ENCODE measurements at places on chromosomes 12 and 14. TPM values are rescaled to one million over a fixed set of nuclear protein-coding genes. Genes with fewer than 3 reads are reported as not detected.

The PHLDA1 gene
- 18.5 TPM for total RNA-seq

- no peak for DNase-seq
Observed at GRCh38 chr14:69695322-69696203, 71.4 kb upstream of the SRSF5 start.

The CELA1 gene
- total RNA-seq: not detected

GRCh38 chr14:21494902-21495762, 16.0 kb downstream of the METTL3 start:
- DNase-seq: no peak

DNA sequence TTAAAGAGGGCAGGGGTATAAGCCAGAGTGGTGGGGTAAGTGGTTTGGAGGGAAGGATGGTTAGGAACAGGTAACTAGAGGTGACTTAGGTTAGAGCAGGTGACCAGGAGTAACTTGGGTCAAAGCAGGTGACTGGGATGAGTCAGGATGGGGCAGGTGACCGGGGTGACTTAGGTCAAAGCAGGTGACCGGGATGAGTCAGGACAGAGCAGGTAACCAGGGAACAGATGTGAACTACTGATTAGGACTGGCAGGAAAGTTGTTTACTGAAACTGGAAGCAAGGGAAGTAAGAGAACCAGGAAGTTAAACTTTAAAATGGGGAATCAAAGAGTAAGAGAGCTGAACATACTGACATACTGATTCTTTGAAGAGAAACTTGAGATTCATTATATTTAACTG, 57.4 kb downstream of the FSCB start:
- DNase-seq: no peak

The NACA gene
- total RNA-seq: 313 TPM

DNA sequence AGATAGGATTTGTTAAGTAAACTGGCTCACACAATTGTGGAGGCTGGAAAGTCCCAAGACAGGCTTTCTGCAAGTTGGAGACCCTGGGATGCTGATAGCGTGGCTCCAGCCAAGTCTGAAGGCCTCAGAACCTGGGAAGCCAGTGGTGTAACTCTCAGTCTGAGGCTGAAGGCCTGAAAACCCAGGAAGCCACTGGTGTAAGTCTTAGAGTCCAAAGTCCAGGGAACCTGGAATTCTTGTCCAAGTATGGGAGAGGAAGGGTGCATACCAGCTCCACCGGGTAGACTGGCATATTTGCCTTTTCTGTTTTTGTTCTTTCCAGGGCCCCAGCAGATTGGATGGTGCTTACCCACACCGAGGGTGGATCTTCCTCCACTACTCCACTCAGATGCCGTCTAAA, 18.1 kb downstream of the GMFB start:
- no peak for DNase-seq

The PTPRB gene
- total RNA-seq: 28.4 TPM

The CCDC177 gene
- total RNA-seq: 12.1 TPM

All from dorsolateral prefrontal cortex (tissue), 122 donors.